ENCODE measurements at places on chromosomes 2 and 18.
A peak's percentile ranks its signal among the peaks of the same experiment; 100 is the strongest.

DNA sequence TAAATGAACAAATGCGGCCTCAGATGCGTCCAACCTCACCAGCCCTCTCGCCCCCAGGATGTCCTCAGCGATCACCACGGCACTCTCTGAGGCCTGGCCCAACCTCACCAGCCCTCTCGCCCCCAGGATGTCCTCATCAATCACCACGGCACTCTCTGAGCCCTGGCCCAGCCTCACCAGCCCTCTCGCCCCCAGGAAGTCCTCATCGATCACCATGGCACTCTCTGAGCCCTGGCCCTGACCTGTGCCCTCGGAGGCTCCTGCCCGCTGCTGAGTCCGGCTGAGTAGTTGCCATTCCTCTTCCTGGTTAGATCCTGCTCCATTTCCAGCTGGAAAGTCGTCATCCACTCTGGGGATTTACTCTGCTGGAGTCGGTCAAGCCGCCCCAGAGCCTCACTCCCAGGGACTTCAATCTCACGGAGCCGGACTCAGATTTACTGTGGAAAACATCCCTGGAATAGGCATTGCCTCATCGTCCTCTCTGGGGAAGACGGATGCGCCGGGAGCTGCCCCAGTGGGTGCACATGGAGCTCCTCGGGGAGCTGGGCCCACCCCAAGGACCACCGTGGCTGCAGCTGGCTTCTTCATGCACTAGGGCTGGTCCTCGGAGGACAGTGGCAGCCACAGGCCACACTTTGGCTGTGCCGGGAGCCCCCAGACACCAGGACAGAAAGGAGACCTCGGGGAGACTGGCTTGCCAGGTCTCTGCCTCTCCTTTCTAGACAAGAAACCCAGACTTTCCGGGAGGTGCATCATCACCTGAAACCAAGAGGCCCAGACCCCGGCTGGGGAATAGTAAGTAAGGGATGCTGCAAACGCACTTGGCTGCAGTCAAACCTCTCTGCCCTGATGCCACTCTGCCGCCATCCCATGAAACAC lies 230.6 kb downstream of the EIPR1 start:
- DNase-seq = no peak

GRCh38 chr2:143903172-143903856 lies 616.6 kb downstream of the ZEB2 start:
- DNase-seq = no peak

- DNase-seq = no peak
These were observed 212.1 kb upstream of the NCKAP5 start for GRCh38 chr2:133780099-133780996.

DNA sequence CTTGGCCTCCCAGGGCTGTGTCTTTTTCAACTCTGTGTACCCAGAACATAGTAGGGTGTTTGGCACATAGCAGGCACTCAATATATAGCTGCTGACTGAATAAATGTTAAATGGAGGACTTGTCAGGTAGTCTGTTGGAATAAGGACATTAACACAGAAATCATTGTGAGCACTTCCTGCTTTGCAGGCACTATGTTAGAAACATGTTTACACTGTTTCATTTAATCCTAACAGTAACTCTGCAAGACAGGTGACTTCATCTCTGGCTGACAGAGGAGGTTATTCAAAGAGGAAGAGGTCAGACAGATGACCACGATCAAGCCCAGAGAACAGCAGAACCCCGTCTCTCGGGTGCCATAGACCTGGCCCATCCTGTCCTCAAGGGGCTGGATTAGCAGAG lies 28.0 kb upstream of the PIEZO2 start:
- DNase-seq = no peak

DNA sequence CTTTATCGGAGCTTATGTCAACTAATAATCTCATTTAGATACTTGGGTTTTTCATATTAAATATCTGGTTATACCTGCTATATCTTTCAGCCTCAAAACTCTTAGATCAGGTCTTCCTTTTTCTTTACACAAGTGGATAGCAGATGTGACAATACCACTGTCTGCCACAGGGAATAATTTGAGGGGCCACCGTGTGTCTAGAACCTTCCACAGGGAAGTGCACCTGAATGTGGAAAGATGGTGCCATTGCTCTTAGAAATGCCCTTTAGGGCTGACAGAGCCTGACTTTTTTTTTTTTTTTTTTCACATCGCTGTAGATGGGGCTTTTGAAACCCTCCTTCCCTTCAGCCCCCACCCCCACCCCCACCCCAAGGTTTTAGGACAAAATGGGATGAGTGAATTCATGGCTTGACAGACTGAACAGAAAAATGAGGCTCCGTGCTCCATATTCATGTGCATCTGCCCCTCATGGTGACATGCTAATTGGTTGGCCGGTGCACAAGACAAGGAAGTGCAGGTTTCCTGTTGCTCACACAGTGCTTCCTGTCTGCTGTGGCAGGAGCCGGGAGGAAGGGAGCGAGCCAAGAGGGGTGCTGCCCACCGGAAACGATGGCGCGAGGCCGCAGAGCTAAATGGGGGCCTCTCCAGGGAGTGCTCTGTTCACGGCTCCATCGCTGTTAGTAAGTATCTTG lies 246.0 kb downstream of the LDLRAD4 start:
- peak; percentile 60 for DNase-seq

GRCh38 chr2:225694664-225695063 lies 295.2 kb downstream of the NYAP2 start:
- no peak for DNase-seq

GRCh38 chr2:240839152-240840143 lies 19.4 kb upstream of the KIF1A start:
- no peak for DNase-seq
